Ovary (tissue), 10 donors: ENCODE measurements at places on chromosomes 3 and 15.

- no peak for DNase-seq
These were observed 2.0 kb downstream of the DVL3 start for GRCh38 chr3:184157206-184157605.

DNA sequence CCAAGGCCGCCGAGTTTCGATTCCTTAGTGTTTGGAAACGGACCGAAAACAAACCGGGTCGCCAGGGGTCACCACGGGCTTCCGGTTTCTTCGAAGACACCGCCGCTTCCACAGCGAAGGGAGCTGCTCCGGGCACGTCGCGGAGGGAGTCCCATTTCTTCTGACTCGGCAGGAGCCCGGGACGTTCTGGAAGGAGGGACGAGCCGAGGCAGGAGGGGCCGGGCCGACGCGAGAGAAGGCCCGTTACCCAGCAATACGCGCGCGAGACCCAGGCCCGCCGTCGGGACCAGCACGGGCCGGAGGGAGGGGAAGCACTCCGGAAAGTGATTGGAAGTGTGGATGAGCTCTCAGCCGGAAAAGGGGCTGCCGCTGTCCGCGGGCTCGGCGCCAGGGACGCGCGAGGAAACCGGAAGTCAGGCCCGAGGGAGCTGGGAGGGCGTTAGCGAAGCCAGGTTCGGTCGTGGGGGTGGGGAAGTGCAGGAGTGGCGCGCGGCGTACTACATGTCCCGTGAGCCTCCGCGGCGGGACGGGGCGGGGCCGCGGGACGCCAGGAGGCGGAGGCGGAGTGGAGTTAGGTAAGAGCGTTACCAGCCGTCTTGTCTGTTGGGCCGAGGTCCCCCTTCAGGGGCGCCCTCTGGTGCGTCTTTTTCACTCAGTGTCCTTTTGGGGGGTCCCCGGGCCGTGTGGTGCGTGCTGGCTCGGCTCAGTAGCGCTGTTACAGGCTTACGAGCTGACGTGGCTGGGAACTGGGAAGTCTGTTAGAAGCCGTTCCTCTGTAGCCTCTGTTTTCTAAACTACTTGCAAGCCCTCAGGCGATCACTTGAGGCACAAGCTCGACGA, at the start of the genes AZI2 and ZCWPW2:
AZI2 (minus strand) TSS at position 196 of the 840 bp plus-strand sequence. CDS start 8,207 bp downstream, outside the sequence.
ZCWPW2 (plus strand) TSS at position 93 of the 840 bp plus-strand sequence. CDS start 64,348 bp downstream, outside the sequence.
- DNase-seq = peak; percentile 98

GRCh38 chr15:68326711-68327354, 49.3 kb downstream of the FEM1B start:
- DNase-seq = no peak

GRCh38 chr3:56443372-56443771, 24.9 kb downstream of the ERC2 start:
- no peak for DNase-seq

- DNase-seq = no peak
These were observed 786.5 kb upstream of the ROBO1 start for GRCh38 chr3:80554304-80554703.
